ENCODE measurements at places on chromosomes 1 and 21. TPM values are rescaled to one million over a fixed set of nuclear protein-coding genes. Genes with fewer than 3 reads are reported as not detected.

The CA14 gene
- total RNA-seq: not detected

The RBP7 gene
- not detected for total RNA-seq

The CORT gene
- total RNA-seq: 0.26 TPM

The SELL gene
- 1.0 TPM for total RNA-seq

The CASQ2 gene
- not detected for total RNA-seq

The TUFT1 gene
- 15.8 TPM for total RNA-seq

The KRTAP19-3 gene
- total RNA-seq: not detected

The SPATA46 gene
- total RNA-seq: not detected

The SERPINC1 gene
- total RNA-seq: not detected

The OR2T33 gene
- total RNA-seq: not detected

The CYP4X1 gene
- 2.1 TPM for total RNA-seq

The GJC2 gene
- 2.1 TPM for total RNA-seq

The ADAM30 gene
- total RNA-seq: not detected

The SHE gene
- total RNA-seq: 2.7 TPM

The FAM72A gene
- total RNA-seq: 1.8 TPM

The FCRL6 gene
- total RNA-seq: not detected

The PGBD2 gene
- 4.1 TPM for total RNA-seq

The KIAA1614 gene
- 14.1 TPM for total RNA-seq

The PRAMEF11 gene
- not detected for total RNA-seq

The UQCRHL gene
- 1.6 TPM for total RNA-seq

The AVPR1B gene
- total RNA-seq: not detected

The SNRPE gene
- 50.9 TPM for total RNA-seq

The SLC9C2 gene
- under 0.01 TPM for total RNA-seq

The INSRR gene
- under 0.01 TPM for total RNA-seq

The HSF2BP gene
- total RNA-seq: 2.0 TPM

The USP25 gene
- total RNA-seq: 56.2 TPM

The SLC35F3 gene
- not detected for total RNA-seq

The RHD gene
- total RNA-seq: not detected

The VSIG8 gene
- total RNA-seq: not detected

The ARHGAP30 gene
- not detected for total RNA-seq

The THEM4 gene
- 14.6 TPM for total RNA-seq

The SLC22A15 gene
- total RNA-seq: 19.5 TPM

The RPE65 gene
- not detected for total RNA-seq

The GJA8 gene
- not detected for total RNA-seq

The LAMTOR2 gene
- total RNA-seq: 35.1 TPM

The OR10J1 gene
- total RNA-seq: not detected

The SH2D2A gene
- 0.52 TPM for total RNA-seq

The TCHHL1 gene
- total RNA-seq: not detected

The UBASH3A gene
- total RNA-seq: not detected

The FMO1 gene
- not detected for total RNA-seq

The FCGR1A gene
- not detected for total RNA-seq

The A3GALT2 gene
- not detected for total RNA-seq

The MIXL1 gene
- total RNA-seq: not detected

The LDLRAD1 gene
- not detected for total RNA-seq

The FLG2 gene
- not detected for total RNA-seq

The TBX19 gene
- 1.6 TPM for total RNA-seq

The CFAP141 gene
- total RNA-seq: not detected

The KIF17 gene
- 0.43 TPM for total RNA-seq

The NR5A2 gene
- 0.11 TPM for total RNA-seq

The CFAP107 gene
- total RNA-seq: not detected

The ADGRL4 gene
- total RNA-seq: 0.65 TPM

The PLA2G2F gene
- total RNA-seq: not detected

The ZFP69B gene
- 3.5 TPM for total RNA-seq
